Activated CD4-positive, alpha-beta T cell treated with anti-CD3 and anti-CD28 coated beads, Interleukin-10, Interleukin-2, amounts not matched to agents 100 ng/mL and 50 ng/mL, durations not matched to agents 16 hours and 8 hours (primary cell): ENCODE measurements at places on chromosomes 1 and 21.

DNA sequence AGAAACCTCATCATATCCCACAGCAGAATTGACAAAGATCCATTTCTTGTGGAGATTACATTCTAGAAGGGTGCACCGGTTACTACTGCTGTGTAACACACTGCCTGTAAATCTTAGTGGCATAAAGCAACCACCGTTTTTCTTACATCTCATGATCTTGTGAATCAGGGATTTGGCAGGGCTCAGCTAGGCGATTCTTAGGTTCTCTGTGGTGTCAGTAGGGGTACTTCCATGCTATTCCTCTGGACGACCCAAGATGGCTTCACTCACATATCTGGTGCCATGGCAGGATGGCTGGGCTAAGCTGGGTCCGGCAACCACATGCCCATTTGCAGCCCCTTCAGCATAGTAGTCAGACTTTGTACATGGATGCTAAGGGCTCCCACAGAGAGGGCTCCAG lies 179.8 kb upstream of the TMEM51 start:
- DNase-seq = no peak

DNA sequence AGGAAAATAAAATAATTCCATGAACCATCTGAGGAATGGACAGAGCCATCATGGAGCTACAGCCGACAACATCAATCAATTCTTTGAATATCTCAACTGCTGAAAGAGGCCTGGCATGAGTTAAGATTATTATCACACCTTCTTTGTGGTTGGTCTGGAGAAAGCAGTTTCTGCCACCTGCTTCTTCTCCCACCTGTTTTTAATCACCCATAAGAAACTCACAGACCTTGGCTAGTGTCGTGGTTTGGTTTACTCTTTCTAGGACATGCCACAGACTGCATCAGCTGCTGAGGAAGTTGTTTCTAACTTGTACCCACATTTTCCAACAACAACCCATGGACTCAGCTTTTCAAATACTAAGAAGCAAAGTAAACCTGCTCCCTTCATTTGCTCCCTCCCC lies 65.6 kb downstream of the NTPCR start:
- peak; percentile 27 for DNase-seq

DNA sequence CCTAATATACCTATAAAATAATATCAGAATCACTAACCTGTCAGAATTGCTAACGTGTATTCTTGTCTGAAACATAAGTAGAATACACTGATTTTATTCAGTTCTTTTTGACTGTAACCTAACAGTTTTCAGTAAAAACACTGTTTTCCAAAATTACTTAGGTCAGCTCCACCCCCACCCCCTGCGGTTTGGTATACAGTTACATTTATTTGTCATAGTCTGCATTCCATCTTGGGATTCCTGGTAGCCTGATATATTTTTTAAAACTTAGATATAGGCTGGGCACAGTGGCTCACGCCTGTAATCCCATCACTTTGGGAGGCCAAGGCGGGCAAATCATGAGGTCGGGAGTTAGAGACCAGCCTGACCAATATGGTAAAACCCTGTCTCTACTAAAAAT lies 19.8 kb upstream of the ABCD3 start:
- no peak for DNase-seq

DNA sequence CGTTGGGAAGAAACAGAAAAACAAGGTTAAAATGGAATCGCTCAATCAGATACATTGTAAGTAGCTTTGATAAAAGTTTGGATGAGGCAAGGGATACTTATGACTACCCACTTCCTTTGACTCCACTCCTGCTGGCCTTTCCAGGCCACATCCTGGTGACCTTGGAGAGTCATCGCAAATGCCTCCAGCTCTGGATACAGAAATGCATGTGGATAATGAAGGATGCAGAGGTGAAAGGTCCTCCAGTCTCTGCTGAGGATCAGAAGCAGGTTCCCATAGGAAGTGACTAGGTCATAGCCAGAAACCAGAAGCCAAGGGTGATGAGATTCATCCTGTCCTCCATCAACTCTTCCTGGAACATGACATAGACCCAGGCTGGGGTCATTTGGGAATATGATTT lies 6.2 kb upstream of the CAMK1G start:
- no peak for DNase-seq

DNA sequence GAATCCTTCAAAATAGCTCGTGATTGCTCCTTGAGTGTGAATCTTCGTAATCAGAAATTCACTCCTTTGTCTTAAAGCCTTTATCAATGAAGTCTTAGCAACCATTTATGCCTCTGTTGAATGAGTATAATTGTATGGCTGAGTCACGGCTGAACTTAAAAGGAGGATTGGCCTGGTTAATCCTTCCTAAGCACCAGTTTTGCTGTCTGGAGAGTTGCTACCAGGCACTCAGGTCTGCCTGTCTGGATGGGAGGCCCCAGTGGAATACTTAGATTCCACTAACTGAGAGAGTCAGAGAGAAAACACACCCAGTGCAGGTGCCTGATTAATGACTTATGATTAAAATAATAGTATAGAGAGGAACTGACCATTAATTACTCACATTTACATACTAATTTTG lies 7.6 kb upstream of the HHAT start:
- DNase-seq = no peak
